ENCODE measurements at places on chromosomes 1 and 21.

- DNase-seq: no peak
Observed at GRCh38 chr21:39900491-39900890, 33.3 kb downstream of the PCP4 start.

DNA sequence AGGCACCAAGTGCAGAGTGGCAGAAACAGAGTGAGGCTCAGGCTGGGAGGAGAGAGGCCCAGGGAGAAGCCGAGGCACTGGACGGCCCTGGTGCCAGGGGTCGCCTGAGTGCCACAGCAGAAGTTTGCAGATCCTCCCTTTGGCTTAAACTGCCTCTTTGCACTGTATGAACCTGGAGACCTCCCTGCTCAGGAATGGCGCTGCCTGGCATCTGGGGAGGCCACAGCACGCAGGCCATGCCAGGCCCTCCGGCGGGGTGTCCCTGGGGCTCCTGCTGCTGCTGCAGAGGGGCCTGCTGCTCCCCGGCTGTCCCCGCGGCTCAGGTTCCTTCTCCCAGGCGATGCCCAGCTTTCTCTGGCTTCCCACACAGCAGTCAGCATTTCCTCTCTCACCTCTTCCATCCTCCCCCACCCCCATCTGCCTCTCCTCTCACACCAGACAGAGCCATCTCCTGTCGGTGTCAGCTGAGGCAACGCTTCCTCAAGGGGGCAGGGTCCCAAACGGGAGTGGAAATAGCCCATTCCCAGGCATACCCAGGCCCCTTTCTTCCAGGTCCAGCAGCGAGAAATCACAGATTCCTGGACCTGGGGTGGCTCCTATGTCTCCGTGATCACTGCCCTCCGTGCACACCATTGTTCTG is 35.2 kb downstream of the SYT6 start:
- no peak for DNase-seq

DNA sequence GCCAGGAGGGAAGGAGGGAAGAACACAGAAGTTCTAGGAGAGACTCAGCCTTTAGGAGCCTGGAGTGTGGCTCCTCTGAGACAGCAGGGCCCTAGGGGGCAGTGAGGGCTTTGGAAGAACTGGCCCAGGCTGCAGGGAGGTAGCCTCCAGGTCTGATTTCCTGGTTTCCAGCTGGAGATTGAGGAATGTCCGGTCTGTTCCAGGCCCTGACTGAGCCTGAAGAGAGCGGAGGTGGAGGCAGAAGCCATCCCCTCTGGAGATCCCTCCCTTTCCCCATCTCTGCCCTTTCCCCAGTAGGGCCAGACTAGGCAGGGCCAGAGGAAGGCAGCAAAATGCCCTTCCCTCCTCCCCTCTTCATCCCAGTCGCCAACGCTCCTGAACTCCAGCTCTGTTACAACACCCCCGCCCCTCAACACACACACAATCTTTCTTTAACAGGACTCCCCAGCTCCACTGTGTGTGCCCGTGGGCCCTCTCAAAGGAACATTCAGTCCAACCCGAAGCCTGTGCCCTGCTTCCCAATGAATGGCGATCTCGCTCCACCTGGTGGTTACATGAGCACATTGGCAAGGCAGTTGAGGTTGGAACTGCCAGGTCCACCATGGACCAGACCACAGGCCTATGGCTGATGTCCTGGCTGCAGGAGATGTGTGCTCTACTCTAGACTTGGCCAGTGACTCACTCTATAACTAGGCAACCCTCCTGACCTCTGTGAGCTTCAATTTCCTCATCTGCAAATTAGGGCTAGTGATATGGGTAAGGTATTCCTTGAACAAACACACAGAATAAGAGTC is 32.0 kb downstream of the MAP7D1 start:
- peak; percentile 89 for DNase-seq

DNA sequence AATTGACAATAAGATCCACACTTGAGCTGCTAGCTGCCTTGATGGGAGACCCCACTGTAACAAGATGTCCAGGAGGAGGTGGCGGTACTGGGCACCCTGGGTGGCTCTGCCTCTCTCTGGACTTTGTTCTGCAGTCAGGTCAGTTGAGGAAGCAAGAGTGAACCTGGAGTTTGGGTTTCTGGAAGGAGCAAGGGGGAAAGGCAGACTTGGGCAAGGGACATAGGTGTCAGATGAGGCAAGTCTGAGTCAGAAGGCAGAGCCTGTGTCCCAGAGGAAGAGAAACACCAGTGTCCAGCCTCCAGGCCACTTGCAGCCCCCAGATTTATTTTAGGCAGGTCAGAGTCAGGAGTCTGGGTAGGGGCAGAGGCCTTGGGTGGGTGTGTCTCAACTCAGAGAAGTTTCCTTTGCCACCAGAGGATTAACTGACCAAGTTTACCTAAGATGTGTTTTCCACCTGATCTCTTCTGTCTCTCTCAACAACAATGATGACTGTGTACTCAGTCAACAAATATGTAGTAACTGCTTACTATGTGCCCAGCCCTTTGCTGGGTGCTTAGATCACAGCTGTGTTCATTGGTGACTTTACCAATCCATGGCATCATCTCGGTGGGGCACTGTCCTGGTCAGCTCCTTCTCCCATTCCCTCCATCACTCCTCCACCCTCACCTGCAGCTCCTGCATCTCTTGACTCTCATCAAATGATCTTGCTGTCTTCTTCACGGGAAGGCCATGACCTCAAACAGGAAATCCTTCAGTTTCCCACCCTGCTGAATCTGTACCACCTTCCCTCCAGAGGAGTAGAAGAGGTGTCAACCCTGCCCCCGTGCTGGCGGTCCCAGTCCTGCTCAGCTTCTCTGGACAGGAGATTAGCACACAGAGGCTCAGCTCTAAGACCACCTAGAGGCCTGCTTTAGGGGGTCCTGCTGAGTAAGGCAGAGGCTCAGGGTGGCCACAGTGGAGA is 36.6 kb downstream of the ELF3 start:
- DNase-seq: no peak

GRCh38 chr1:239807361-239807760 is 284.3 kb upstream of the FMN2 start:
- DNase-seq: no peak

GRCh38 chr21:41933313-41934079 is 20.3 kb downstream of the C2CD2 start:
- DNase-seq: no peak

- no peak for DNase-seq
Observed at GRCh38 chr1:177476676-177477075, 305.9 kb downstream of the BRINP2 start.

- no peak for DNase-seq
Observed at GRCh38 chr1:54009406-54009805, 8.6 kb downstream of the LDLRAD1 start.

- no peak for DNase-seq
Observed at GRCh38 chr21:18249672-18250071, 5.0 kb downstream of the CHODL start.

GRCh38 chr1:41019353-41019745 is 2.2 kb downstream of the SLFNL1 start:
- no peak for DNase-seq

- DNase-seq: no peak
Observed at GRCh38 chr1:57512386-57512785, 88.5 kb upstream of the DAB1 start.

DNA sequence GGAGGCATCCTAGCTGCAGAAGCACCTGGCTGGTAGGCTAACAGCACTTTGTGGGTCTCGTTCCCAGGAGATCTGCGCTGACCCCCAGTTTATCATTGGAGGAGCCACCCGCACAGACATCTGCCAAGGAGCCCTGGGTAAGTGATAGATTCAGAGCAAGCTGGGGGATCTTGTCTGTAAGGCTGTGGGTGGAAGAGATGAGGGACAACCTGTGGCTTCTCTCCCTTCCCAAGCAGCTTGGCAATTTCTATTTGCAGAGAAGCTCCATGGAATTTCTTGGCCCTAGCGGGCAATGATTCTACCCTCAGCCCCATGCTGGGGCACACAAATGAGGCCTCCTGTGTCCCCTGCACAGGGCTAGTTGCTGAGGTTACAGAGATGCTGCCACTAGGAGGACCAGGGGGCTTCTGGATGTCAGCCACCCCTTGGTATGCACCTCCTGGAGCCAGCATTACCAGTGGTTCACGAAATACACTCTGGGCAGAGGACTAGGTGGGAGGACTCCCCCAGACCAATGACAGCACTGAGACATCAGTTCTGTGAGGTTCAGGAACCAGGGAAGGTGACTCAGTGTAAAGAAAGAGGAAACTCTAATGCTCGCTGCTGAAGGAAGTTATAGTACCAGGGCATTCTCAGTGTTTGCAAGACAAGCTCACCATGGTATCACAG is 5.5 kb downstream of the CAPN2 start:
- no peak for DNase-seq

- DNase-seq: no peak
Observed at GRCh38 chr1:15952317-15953258, 23.3 kb downstream of the ZBTB17 start.

DNA sequence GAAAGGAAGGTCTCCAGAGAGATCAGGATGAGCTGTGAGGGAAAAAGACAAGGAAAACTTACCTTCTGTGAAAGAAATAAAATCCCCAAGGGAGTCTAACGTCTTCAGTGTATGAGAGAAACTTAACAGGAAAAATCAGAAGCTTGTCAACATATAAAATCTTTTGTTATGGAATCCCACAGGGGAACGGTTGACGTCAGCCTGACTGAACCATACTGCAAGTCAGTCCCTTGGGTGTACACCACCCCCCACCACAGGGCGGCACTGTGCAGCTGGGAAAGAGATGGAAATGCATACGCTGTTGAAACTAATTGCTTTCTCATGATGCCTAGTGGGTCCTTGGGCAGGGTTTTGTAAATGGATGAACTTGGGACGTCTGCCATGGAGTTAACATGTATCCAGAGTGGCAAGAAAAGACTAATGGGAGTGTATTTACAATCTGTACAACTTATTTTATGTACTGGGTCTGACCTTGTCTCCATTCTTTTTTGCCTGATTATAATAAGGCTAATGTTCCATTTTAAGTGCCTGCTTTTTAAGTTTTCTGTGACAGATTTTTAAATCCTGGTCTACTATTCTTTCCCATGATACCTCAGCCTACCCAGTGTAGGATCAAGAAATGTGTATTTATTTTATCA is 22.7 kb downstream of the UTP25 start:
- no peak for DNase-seq

DNA sequence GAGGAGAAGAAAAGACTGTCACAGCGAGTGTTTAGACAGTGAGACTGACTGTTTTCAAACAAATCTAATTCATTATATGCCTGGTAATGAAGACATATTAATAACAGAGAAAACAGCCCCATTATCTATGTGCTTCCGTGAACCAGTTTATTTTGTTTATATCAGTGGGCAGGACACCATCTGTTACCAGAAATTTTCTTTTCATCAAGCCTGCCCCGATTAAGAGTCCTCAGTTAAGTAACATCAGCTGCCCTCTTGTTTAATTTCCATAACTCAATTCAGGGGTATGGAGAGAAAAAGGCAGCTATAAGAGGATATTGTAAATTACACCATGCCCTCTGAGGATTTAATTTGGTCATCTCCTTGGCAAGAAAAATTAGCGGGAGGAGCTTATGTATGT is 94.0 kb downstream of the TMEM200B start:
- DNase-seq: no peak

GRCh38 chr1:100215101-100215500 is 34.5 kb downstream of the DBT start:
- DNase-seq: no peak

- no peak for DNase-seq
Observed at GRCh38 chr1:4322881-4323280, 331.5 kb upstream of the AJAP1 start.

- no peak for DNase-seq
Observed at GRCh38 chr21:38914528-38915293, 109.0 kb downstream of the ETS2 start.

GRCh38 chr1:186050360-186050759 is 316.2 kb downstream of the HMCN1 start:
- no peak for DNase-seq

DNA sequence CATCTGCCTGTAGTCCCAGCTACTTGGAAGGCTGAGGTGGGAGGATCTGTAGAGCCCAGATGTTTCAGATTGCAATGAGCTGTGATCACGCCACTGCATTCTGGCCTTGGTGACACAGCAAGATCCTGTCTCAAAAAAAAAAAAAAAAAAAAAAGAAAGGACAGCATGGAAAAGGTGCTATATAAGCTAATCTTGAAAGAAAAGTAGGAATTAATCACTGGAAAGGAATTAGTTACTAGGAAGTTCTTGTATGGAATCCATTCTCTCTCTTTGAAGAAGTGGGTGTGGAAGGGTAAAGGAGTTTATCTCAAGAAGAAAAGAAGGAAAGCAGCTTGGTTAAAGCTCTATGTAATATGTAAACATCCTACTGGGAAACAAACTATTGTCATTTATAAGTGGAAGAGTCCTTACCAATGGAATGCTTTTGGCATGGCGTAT is 339.2 kb downstream of the DPYD start:
- DNase-seq: no peak

DNA sequence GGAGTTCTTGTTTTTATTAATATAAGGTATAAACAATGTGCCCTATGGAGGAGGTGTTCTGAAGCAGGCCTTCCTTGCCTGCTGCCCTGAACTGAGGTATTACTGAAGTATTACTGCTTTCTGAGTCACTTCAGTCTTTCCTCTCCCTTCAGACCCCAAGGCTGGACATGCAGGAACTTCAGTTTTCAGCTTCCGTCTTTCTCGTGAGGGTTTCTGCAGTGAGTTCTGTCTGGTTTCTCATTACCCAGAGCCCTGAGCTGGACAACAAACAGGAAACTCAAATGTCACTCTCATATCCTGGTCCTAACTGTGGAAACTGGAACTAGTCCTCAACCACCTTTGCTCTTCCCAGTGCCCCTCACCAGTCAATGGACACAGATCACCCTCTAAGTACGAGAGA is 46.8 kb downstream of the ELAVL4 start:
- no peak for DNase-seq

- DNase-seq: no peak
Observed at GRCh38 chr1:24254783-24255182, 64.4 kb upstream of the GRHL3 start.

- DNase-seq: no peak
Observed at GRCh38 chr1:210922666-210923065, 211.3 kb downstream of the KCNH1 start.

DNA sequence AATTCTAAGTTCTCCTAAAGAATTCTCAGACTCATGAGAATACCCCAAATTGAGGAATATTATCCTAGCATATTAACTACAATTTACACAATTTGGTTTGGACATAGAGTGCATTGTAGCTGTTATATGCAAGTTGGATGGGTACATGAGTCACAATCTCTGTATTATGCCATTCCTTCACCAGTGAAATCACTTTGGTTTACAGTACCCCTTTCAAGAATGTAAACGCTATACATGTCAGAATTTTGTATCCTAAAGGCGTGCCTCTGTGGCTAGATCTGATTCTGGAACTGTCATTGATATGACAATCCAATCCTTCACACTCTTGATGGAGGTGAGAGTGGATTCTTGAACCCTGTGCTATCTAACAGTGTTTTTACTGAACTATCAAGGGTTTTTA is 6.7 kb upstream of the IL10RB start:
- DNase-seq: no peak

- no peak for DNase-seq
Observed at GRCh38 chr1:2481885-2482284, 5.8 kb downstream of the PLCH2 start.

GRCh38 chr1:101144671-101145448 is 92.0 kb upstream of the S1PR1 start:
- no peak for DNase-seq

- DNase-seq: no peak
Observed at GRCh38 chr1:25619101-25619890, 2.7 kb downstream of the MAN1C1 start.

- DNase-seq: no peak
Observed at GRCh38 chr21:33884376-33885171, 31.0 kb downstream of the ATP5PO start.

- no peak for DNase-seq
Observed at GRCh38 chr1:55050283-55050682, 10.9 kb downstream of the PCSK9 start.

Data from mucosa of gallbladder (tissue), 1 donor.